GM19239 (cell line): ENCODE measurements at places on chromosomes 12 and 14.

GRCh38 chr14:76329951-76330350 is 46.0 kb upstream of the ESRRB start:
- DNase-seq = no peak

- DNase-seq = no peak
These were observed 20.7 kb upstream of the PPM1H start for GRCh38 chr12:62955678-62956077.

- no peak for DNase-seq
These were observed 150.7 kb downstream of the KTN1 start for GRCh38 chr14:55730592-55731310.

- no peak for DNase-seq
These were observed 102.7 kb upstream of the USP44 start for GRCh38 chr12:95653771-95654546.

DNA sequence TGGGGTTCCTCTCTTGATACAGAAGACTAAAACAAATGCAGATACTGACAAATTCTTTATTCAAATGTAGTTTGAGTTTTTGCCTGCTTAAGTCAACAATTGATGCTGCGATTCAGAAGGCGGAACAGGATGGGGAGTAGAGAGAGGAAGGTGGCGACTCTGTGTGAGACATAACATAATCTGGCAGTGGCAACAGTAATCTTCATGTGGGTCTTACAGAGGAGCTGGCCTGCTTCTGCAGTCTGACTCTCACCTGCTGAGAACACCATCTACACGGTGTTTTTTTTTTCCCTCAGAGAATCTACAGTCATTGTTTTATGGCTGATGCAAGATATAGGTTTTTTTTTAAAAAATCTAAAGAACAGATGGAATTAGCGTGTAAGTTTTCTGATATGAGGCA is 10.1 kb downstream of the CCDC92 start:
- DNase-seq = no peak

DNA sequence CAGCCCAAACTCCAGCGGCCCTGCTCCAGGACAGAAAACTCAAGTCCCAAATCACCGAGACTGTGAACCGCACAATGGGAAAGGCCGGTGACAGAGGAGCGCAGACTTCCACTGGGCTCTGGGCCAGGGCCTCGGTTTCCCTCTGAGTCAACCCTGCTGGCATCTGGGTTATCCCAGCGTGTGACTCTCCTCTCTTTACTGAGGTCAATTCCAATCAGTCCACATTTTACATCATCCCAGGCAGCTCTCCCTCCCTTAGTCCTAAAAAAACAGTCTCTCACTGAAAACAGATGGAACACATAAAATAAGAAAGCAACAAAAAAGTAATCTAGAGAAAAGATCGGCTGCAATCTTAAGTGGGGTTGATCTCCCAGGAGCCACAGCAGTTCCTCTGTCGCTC is 36.9 kb downstream of the ITPK1 start:
- no peak for DNase-seq

DNA sequence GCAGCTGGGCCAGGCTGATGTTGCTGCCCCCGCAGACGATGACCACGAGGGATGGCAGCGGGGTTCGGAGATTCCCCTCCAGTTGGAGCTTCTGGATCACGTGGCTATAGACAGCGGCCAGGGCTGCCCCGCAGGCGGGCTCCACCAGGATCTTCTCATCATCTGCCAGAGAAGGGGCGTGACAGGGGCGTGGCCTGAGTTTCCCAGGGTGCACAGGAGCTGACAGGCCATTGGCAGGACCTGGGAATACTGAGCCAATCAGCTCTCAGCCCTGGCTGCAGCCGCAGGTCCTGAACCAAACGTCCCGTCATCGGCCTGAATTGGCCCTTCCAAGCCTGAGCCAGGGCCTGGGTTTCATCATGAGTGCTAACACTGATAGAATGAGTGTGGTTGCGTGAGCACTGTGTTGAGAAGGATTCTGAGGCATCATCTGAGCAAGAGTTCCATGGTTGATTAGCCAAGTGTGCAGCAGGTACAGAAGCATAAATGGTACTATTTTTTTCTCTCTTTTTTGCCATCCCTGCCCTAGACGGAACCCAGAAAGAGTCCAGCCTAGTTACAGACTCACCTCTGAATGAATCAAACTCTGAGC is 10.6 kb downstream of the SDS start:
- DNase-seq = no peak

- no peak for DNase-seq
These were observed 168.3 kb downstream of the NEDD1 start for GRCh38 chr12:97075161-97075933.
